Activated CD4-positive, alpha-beta memory T cell treated with anti-CD3 and anti-CD28 coated beads, Interleukin-2, amount 10 ng/mL, durations not matched to agents 7 days and 5 days (primary cell): ENCODE measurements at places on chromosomes 1 and 21.

- peak; percentile 70 for DNase-seq
Measured at GRCh38 chr1:32963746-32964460, 706 bp downstream of the RNF19B start.

DNA sequence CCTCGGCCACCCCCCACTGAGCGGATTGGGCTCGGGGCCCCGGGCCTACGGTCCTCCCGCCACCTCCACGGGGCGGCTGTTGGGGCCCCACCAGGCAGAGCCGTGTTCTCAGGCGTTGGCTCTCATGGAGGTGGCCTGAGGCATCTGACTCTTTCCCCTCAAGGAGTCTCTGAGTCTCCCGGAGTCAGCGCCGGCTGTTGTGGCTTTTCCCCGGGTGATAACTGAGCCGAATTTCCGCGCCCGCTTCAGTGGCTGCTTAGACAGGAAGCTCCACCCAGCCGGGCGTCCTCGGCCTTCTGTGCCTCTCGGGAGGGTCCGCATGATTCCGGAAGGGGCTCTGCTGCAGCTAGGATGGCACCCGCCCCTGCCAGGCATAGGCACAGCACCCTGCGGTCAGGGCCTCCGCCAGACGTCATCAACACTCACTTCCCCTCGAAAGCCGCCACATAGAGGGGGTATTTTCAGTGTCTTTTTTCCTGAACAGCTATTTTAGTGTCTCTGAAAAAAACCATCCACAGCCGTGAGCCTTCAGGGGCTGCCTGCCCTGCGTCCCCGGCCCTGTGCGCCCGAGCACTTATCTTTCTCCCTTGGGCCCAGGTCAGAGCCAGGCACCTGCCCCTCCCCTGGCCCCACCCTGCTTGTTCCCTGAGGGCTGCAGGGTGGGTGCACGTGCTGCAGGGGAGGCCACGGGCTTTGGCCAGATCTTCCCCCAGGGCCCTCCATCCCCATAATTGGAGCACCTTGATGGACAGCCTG lies 72.9 kb downstream of the SKI start:
- DNase-seq, result peak; percentile 95

GRCh38 chr1:35660581-35661473 lies 19.5 kb upstream of the PSMB2 start:
- no peak for DNase-seq

DNA sequence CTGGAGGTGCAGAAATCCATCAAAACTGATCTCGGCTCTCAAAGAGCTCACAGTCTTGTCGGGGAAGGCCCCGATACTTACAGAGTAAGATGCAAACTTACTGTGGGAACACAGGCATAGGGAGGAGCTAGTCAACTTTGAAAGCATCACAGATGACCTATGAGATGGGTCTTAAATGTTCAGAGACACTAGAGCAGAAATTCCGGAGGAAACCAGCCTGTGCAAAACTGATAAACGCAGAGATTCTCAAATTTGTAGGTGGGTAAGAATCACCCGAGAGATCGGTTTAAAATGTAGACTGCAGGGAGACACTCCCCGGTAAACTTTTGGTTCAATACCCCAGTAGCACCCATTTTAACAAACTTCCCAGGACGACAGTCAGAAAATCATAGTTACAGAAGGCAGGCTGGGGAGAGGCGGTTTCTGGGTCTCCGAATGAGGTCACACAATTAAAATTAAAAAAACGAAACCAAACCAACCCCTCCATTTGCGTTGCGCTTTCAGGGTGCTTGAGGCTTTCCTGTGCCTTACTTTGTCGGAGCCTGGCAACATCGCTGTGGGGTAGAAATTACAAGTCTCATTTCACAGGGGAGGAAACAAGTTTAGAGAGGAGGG lies 755 bp upstream of the THRAP3 start:
- DNase-seq, result peak; percentile 47

GRCh38 chr21:32359719-32360260 lies 33.0 kb downstream of the URB1 start:
- DNase-seq, result no peak

DNA sequence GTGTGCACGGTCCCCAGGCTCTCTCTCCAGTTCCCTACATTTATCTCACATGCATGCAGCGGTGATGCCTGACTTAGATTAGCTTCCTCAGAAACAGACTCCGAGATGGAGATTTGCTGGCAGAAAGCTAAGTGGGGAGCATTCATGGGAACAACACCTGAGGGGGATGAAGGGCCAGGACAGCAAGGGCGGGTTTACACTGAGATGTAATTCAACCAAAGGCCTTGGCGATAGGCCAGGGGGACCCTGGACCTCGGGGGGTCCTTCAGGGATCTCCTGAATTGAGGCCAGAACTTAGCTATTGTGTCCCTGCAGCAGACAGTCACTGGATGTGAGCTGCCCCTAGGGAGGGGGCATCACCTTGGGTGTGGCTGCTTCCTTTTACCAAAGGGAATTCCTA lies 246.1 kb upstream of the CSF3R start:
- peak; percentile 4 for DNase-seq
